ENCODE measurements at places on chromosomes 13 and 19. TPM values are rescaled to one million over a fixed set of nuclear protein-coding genes. Genes with fewer than 3 reads are reported as not detected.

- H3K27me3 ChIP-seq: no peaks in the 10 kb centered on the region
- H3K27ac ChIP-seq: no peak overlapping the region
- H3K36me3 ChIP-seq: no peaks in the 10 kb centered on the region
- peak; percentile 34 for DNase-seq
- H3K4me3 ChIP-seq: no peak overlapping the region
- H3K4me1 ChIP-seq: peaks cover 19% of the 10 kb centered on the region
Observed at GRCh38 chr19:46659151-46660007, 1.6 kb downstream of the DACT3 start.

DNA sequence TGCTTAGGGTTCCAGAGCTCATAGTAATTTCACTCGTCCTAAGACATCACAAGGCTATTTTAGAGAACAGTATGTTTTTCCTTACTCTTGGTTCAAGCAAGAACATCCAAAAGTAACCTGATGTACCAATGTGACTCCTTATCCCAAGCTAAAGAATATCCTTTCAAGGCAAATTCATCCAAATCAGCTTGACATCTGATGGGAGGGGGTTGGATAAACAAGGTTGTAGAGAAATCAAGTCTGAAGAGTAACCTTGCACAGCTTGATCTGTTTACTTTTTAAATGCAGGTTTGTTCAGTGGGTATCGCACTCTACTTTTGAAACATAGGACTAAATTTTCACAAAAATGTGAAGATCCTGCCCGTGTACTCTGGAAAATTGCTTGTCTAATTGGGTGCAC is 201.2 kb downstream of the GGACT start:
- DNase-seq: no peak
- H3K4me1 ChIP-seq: peaks cover 5% of the 10 kb centered on the region
- H3K27me3 ChIP-seq: no peaks in the 10 kb centered on the region
- H3K36me3 ChIP-seq: no peaks in the 10 kb centered on the region
- no peak overlapping the region for H3K4me3 ChIP-seq

DNA sequence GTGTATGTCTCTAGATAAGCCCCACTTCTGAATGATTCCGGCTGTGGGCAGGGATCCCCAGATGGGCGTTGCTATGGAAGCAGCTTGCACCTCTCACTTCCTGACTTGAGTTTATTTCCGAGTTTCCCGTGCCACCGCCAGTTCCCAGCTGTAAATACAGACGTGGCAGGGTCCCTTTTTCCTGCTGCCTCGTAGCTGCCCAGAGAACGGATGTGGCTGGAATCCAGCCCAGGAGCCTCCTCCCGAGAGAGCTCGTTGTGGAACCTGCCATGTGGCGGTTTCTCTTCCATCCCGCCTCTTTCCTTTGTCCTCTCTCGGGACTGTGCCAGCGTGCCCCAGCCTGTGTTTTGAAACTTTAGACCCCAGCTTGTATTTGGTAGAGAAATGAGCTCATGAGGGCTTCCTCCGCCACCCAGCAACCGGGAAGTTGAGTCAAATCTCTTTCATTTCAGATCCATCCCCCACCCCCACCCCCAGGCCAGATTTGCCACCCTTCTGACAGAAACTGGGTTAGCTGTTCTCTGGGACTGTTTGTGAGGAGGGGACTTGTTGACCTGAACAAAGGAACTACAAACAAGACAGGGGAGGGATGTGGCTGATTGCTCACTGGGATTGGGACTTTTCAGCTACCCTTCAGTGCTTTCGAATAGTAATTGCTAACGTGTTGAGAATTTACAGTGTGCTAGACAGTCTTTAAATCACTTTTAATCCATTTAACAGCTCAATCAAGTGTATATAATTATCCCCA is 96.6 kb downstream of the SIPA1L3 start:
- H3K4me3 ChIP-seq: no peak overlapping the region
- H3K36me3 ChIP-seq: no peaks in the 10 kb centered on the region
- H3K4me1 ChIP-seq: peaks cover 25% of the 10 kb centered on the region
- peak overlapping the region; percentile 79 for H3K27ac ChIP-seq

GRCh38 chr13:46354156-46355087 is 32.6 kb downstream of the RUBCNL start:
- no peak for DNase-seq
- H3K27me3 ChIP-seq: no peaks in the 10 kb centered on the region
- no peak overlapping the region for H3K4me3 ChIP-seq

GRCh38 chr19:14719162-14719561 is 29.3 kb downstream of the ZNF333 start:
- peaks cover 49% of the 10 kb centered on the region for H3K36me3 ChIP-seq
- no peaks in the 10 kb centered on the region for H3K4me1 ChIP-seq
- no peak for DNase-seq
- no peak overlapping the region for H3K4me3 ChIP-seq

DNA sequence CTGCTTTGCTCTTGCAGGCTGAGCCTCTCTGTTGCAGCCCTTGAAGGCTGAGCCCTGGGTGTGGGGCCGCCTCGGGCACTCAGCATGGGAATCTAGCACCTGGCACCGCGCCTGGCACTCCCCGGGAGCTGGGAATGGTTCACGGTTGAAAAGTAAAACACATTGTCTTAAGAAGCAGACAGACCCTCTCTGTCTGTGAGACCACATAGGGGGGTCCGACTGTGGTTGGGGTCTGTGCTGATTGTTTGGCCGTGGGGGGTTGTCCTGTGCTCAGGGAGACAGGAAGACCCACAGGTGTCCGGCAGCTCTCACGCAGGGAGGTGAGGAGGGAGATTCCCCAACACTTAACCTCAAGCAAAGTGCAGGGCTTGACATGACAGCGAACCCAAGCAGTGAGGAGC is 64.8 kb downstream of the SOX1 start:
- H3K27ac ChIP-seq: no peak overlapping the region
- H3K4me1 ChIP-seq: no peaks in the 10 kb centered on the region
- H3K36me3 ChIP-seq: no peaks in the 10 kb centered on the region
- no peaks in the 10 kb centered on the region for H3K27me3 ChIP-seq
- DNase-seq: peak; percentile 46

- H3K4me3 ChIP-seq: no peak overlapping the region
- no peak overlapping the region for H3K27ac ChIP-seq
- no peaks in the 10 kb centered on the region for H3K36me3 ChIP-seq
- H3K4me1 ChIP-seq: no peaks in the 10 kb centered on the region
- DNase-seq: no peak
Observed at GRCh38 chr13:112623051-112623711, 35.2 kb upstream of the TUBGCP3 start.

GRCh38 chr19:55306712-55307111 is 18.4 kb downstream of the TMEM150B start:
- H3K36me3 ChIP-seq: no peaks in the 10 kb centered on the region
- no peak overlapping the region for H3K4me3 ChIP-seq

GRCh38 chr19:51891193-51891747 is 3.5 kb upstream of the ZNF577 start:
- H3K27ac ChIP-seq: no peak overlapping the region
- peaks cover 8% of the 10 kb centered on the region for H3K4me1 ChIP-seq
- peaks cover 59% of the 10 kb centered on the region for H3K36me3 ChIP-seq
- no peak for DNase-seq
- no peak overlapping the region for H3K4me3 ChIP-seq

DNA sequence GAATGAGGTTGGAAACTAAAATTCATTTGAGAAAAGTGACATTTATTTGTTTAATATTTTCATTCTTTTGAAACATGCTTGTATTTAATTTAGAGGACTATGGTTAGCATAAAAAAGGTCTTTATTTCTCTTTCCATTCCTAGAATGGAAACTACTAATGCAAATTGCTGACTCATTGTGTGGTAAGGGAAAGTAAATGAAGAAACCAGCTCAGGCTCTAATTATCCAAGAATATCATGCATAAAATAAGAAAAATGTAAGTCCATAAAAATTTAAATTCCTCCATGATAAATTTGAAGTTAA is 777.0 kb upstream of the SLITRK1 start:
- H3K4me3 ChIP-seq: no peak overlapping the region
- H3K4me1 ChIP-seq: no peaks in the 10 kb centered on the region
- no peaks in the 10 kb centered on the region for H3K36me3 ChIP-seq
- H3K27me3 ChIP-seq: no peaks in the 10 kb centered on the region
- no peak overlapping the region for H3K27ac ChIP-seq

- peaks cover 18% of the 10 kb centered on the region for H3K4me1 ChIP-seq
- H3K4me3 ChIP-seq: no peak overlapping the region
- no peak for DNase-seq
- no peak overlapping the region for H3K27ac ChIP-seq
- H3K36me3 ChIP-seq: peaks cover 18% of the 10 kb centered on the region
- no peaks in the 10 kb centered on the region for H3K27me3 ChIP-seq
Observed at GRCh38 chr19:31278555-31279435, 70.4 kb downstream of the TSHZ3 start.

DNA sequence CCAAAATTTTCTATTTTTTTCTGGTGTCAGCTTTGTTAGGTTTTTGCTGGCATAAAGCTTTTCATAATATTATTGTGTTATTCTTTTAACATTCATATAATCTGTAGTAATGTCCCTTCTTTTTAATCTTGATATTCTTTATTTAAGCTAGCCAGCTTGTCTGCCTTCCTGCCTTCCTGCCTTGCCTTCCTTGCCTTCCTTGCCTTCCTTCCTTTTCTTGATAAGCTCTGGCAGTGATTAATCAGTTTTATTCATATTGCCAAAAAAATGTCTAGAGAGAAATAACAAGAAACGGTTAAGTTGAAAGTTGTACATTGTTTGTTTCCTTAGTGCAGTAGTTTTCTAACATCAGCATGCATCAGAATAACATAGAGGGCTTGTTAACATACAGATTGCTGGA is 257.5 kb downstream of the MAB21L1 start:
- H3K4me1 ChIP-seq: no peaks in the 10 kb centered on the region
- no peaks in the 10 kb centered on the region for H3K36me3 ChIP-seq
- H3K27me3 ChIP-seq: no peaks in the 10 kb centered on the region
- no peak overlapping the region for H3K4me3 ChIP-seq

GRCh38 chr19:53809518-53810186 is 14.5 kb downstream of the NLRP12 start:
- no peak overlapping the region for H3K4me3 ChIP-seq
- H3K4me1 ChIP-seq: no peaks in the 10 kb centered on the region
- no peaks in the 10 kb centered on the region for H3K36me3 ChIP-seq
- DNase-seq: no peak
- H3K27ac ChIP-seq: no peak overlapping the region
- no peaks in the 10 kb centered on the region for H3K27me3 ChIP-seq

DNA sequence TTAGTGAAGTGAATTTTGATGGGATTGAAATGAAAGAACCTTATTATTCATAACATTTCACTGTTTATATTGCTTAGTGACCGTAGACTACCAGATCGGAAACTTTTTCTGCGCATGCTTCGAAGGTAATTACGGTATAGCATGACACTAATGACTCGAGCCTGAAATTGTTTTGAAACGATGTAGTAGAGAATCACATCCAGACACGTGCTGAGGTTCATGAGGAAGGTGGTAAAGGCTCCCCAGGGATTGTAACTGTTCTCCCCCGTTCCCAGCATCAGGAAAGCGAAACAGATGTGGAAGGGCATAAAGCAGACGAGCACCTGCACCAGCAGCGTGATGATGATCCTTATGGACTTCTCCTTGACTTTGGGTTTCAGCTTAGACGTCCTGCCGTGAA is 3.3 kb downstream of the GPR18 start:
- no peaks in the 10 kb centered on the region for H3K4me1 ChIP-seq
- no peak overlapping the region for H3K4me3 ChIP-seq
- no peak for DNase-seq
- H3K36me3 ChIP-seq: no peaks in the 10 kb centered on the region
- H3K27ac ChIP-seq: no peak overlapping the region

DNA sequence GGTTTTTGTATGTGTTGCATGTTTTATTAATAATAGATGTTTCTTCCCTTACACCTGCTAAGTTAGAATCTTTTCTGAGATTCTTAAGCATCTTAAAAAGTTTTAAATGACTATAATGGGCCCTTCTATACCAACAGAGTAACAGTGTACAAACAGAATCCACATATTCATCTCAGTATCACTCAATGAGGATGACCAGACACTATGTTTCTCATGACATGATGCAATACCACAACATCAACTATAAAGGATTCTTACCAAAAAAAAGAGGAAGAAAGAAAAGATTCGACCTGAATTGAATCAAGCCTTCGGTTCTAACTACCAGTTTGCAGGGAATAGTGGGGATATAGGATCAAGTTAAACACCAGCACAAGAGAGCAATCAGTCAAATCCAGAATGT is 56.5 kb downstream of the INTS6 start:
- H3K27me3 ChIP-seq: no peaks in the 10 kb centered on the region
- peaks cover 9% of the 10 kb centered on the region for H3K4me1 ChIP-seq
- H3K4me3 ChIP-seq: no peak overlapping the region

DNA sequence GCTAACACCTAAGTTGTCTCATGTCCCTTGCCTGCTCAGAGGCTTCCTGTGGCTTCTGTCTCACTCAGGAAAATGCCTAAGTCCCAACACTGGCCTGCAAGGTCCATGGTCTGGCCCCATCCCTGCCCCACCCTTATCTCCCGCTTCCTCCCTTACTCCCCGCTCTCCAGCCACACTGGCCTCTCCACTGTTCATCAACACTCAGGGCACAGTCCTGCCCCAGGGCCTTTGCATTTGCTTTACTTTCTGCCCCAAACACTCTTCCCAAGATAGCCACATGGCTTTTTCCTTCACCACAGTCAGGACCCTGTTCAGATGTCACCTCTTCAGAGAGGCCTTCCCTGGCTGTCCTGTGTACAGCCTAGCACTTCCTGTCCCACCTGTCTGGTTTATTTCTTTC is 32.1 kb upstream of the IGSF23 start:
- H3K4me3 ChIP-seq: no peak overlapping the region
- H3K36me3 ChIP-seq: no peaks in the 10 kb centered on the region
- H3K4me1 ChIP-seq: no peaks in the 10 kb centered on the region
- no peaks in the 10 kb centered on the region for H3K27me3 ChIP-seq

DNA sequence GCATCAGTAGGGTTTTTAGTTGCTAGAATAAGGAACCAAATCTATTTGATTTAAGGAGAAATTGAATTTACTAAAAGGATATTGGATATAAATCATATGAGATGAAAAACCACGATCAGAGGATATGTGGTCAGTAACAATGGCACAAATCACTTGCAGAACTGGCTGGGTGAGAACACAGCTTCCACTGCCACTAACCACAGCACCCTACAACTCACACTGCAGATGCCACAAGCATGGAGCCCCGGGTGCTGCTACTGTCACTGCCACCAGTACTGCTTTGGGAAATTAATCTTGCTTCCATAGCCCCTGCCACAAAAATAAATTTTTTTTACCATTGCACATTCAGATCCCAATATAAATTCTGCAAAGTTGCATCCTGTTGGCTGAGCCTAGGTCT is 40.6 kb upstream of the KLF12 start:
- no peaks in the 10 kb centered on the region for H3K36me3 ChIP-seq
- DNase-seq: no peak
- H3K27me3 ChIP-seq: no peaks in the 10 kb centered on the region
- no peak overlapping the region for H3K27ac ChIP-seq
- H3K4me3 ChIP-seq: no peak overlapping the region
- H3K4me1 ChIP-seq: no peaks in the 10 kb centered on the region

Gene ZNF256
- 6.2 TPM for total RNA-seq

Gene ZNF682
- 11.4 TPM for total RNA-seq

Gene HIPK4
- total RNA-seq: not detected

Gene VSIG10L
- total RNA-seq: 0.29 TPM

Gene EEF1AKMT1
- 8.6 TPM for total RNA-seq

Gene KIR3DL1
- total RNA-seq: not detected

Gene KLK12
- total RNA-seq: not detected
